ENCODE measurements at places on chromosomes 6 and 20.

DNA sequence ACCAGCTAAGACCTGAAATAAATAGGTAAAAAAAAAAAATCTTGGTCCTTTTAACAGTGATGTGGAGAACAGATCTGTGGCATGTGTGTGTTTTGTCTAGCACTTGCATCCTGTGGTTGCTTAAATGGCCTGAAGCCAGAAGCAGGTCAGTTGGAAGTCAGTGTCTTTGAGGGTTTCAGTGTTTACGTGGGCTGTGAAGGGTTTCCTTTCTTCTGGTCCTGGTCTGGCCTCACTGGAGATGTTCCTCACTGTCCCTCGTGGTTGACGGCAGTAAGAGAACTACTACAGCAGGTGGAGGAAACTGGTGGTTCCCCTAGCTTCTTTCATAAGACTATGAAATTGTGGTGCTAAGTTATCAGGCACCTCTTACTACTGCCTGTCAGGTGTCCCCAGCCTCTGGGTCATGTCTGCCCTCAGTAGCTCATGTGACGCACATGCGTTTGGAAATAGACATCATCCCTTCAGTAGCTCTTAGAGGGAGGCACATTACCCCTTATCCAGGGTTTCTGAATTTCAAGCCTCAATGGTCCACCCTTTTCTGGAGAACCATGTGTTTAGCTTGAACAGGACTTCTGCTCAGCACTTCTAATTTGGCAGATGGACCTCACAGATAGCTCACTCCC is 59.4 kb upstream of the SCP2D1 start:
- no peak for DNase-seq

- DNase-seq, result no peak
Observed at GRCh38 chr20:17210387-17210786, 16.5 kb upstream of the PCSK2 start.

DNA sequence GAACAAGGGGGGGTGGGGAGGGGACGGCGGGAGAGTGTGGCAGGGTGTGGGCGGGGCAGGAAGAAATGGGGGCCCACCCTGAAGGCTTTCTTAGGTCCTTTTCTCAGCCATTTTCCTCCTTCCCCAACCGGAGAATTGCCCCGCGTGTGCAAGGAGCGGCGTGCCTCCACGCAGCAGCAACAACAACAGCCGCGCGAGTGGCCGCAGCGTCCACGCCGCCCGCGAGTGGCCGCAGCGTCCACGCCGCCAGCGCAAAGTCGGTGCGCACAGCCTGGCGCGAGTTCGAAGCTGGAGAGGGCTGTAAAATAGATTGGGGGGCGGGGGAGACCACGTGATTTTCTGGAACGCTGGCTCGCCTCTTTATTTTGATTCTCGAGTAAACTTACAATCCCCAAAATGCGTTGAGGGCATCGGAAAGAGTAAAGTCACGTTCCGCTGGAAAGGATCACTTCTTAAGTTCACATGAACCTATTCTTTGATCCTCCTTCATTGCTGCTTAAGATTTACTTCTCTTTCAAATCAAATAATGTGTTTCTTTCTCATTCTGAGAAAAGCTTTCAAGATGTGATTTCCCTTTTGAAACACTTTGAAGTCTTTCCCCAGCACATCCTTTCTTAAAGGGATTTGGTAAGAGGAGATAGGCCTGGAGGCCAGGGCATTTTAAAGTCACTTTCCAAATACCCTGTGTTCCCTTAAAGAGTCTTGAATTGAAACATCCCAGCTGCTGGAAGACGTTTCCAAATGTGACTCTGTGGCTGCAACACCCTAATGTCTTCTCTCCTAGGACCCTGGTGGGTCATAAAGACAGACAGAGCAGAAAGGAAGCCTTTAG is 66.7 kb upstream of the ZNF217 start:
- no peak for DNase-seq

- DNase-seq, result no peak
Observed at GRCh38 chr20:15063081-15063480, 725.7 kb upstream of the FLRT3 start.

DNA sequence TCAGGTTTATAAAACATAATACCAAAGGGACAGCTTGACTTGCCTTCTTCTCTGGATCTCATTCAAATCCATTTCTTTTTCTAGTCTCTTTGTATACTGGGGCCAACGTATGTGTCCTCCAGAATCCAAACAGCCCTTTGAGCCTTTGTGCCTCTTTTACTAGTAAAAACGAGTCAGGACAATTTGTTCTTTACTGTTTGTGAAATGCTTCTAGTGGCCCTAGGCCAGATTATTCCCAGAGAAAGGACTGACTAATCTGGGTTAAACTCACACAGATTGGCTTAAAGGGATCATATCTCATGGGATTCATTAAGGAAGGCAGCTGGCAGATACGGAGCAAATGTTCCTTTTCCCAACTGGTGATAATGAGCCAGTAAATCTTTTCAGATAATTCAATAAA is 32.1 kb upstream of the MANEA start:
- DNase-seq, result no peak

DNA sequence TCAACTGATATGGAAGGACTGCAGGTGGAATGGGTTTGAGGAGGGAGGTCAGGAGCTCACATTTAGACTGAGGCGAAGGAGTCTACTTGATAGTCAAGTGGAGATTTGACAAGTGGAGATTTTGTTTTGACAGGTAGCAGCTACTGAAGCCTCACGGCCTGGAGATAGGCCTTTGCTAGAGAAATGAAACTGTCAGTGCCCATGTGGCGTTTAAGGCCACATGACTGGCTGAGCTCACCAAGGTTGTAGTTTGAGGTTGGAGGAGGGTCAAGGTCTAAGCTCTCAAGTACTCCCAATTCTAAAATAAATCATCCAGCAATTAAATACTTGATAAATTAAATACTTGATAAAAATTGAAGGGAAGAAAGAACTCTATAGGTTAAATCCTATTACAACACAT is 80.1 kb upstream of the C6orf118 start:
- DNase-seq, result no peak

- DNase-seq, result no peak
Observed at GRCh38 chr6:75481394-75481793, 12.2 kb downstream of the FILIP1 start.

GRCh38 chr6:114162691-114163347 is 180.0 kb downstream of the HS3ST5 start:
- DNase-seq, result no peak

GRCh38 chr20:62913043-62913630 is 13.2 kb downstream of the DIDO1 start:
- DNase-seq, result no peak

DNA sequence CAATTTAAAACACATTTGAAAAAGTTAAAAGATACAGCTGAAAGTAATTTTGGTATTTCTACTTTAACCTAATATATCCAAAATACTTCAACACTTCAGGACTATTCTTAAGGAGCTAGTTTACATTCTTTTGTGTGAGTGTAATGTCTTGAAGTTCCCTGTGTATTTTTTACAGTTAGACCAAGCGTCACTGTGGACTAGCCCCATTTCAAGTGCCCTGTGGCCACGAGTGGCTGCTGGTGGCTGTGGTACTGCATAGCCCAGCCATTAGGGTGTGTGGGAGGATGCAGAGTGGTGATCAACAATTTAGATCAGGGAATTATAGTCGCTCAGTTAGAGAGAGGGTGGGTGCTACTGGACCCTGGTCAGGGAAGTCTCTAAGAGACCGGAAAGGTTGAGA is 869 bp upstream of the CST5 start:
- no peak for DNase-seq
